ENCODE measurements at places on chromosomes 3 and 15.

GRCh38 chr3:37989821-37990480, 635 bp upstream of the VILL start:
- no peak for DNase-seq

- DNase-seq, result no peak
These were observed 929.2 kb upstream of the CFAP20DC start for GRCh38 chr3:59978979-59979378.

DNA sequence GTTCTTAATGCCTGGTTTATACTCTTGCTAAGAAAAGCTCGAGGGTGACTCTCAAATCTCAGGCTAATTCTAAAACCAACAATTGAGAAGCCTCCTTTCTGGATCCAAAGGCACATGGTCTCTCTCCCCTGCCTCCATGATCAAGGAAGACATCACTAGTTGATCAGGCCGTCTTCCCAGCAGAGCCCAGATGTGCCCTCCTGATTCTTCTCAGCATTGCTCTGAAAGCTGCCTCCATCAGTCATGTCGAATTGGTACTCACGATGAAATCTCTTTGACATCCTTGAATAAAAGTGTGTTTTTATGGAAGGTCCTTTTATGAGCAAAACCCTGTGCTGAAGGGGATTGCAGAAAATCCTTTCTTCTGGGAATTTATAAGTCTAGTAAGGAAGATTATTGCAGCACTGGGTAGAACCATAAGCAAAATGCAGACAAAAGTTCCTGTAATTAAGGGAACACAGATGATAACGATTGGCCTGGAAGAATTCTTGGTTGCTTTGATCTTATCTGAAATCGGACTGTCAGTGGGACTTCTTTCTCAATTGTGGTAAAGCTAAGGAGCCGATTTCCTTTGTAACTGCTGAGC, 345.9 kb downstream of the PTPRG start:
- no peak for DNase-seq

DNA sequence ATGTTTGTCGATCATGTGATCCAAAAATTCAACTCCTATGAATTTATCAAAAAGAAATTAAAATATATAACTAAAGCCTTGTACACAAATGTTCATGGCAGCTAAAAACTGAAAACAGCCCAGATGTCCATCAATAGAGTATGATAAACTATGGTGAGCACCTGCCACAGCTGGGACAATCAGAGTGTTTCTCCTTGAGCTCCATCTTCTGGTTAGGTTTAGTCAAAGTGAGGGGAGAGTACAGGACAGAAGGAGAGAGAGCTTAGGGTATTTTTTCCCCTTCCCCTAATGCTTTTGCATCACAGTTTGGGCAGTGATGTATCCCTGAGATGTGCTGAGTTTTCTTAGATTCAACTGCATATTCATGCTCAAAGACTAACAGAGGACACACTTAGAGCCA, 65.5 kb downstream of the FSIP1 start:
- DNase-seq, result no peak

DNA sequence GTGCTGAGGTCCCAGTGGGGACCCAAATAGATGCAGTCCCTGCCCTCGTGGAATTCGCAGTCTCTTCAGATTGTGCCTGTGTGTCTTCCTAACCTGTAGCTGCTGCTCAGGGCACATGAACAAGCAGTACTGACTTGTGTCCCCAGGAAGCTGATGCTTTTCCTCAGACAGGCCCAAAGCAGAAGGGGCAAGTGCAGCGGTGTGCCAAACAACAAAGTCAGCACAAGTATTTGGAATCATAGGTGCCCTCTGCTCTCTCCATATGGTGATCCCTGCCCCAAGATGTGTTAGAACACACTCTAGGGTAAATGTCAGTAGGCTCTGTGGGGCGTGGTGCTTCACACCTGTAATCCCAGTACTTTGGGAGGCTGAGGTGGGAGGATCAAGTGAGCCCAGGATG, 21.9 kb downstream of the BHLHE40 start:
- no peak for DNase-seq

All from NCI-H2171 treated with DMSO at 0.1 percent for 48 hours (cell line).